Activated CD8-positive, alpha-beta memory T cell treated with anti-CD3 and anti-CD28 coated beads for 1 hour (primary cell): ENCODE measurements at places on chromosomes 12 and 14.

- DNase-seq: no peak
These were observed 70.5 kb downstream of the TMX1 start for GRCh38 chr14:51310505-51310944.

- no peak for DNase-seq
These were observed 1.1 kb upstream of the CSRP2 start for GRCh38 chr12:76879710-76880518.

DNA sequence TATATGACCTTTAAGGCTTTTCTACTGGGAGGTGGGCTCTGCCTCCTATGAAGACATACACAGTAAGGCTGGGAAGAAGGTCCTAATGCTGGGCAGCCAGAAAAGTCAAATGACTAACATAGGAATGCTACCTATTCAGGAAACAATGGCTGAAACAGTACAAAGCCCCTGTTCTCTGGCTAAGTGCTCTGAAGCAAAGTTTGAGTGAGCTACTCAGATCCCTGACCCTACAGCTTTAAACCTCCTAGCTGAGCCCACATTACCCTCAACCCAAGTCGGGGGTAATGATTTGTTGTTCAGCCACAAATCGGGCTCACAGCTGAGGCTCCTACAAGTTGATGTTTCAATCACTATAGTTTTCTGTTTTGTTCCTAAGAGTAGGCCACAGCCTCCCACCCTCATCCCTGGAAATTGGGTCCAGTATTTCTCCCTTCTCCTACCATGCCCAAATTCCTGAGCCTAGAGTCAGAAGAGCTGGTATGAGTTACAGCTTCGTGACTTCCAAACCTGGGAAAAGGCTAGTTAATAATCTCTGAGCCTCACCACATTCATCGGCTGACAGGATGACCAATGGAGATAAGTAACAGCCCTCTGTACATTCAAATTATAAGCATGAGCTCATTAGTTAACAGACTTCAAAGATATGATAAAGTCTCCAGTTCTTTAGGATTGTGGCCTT is 46.5 kb downstream of the BTBD7 start:
- DNase-seq: no peak

DNA sequence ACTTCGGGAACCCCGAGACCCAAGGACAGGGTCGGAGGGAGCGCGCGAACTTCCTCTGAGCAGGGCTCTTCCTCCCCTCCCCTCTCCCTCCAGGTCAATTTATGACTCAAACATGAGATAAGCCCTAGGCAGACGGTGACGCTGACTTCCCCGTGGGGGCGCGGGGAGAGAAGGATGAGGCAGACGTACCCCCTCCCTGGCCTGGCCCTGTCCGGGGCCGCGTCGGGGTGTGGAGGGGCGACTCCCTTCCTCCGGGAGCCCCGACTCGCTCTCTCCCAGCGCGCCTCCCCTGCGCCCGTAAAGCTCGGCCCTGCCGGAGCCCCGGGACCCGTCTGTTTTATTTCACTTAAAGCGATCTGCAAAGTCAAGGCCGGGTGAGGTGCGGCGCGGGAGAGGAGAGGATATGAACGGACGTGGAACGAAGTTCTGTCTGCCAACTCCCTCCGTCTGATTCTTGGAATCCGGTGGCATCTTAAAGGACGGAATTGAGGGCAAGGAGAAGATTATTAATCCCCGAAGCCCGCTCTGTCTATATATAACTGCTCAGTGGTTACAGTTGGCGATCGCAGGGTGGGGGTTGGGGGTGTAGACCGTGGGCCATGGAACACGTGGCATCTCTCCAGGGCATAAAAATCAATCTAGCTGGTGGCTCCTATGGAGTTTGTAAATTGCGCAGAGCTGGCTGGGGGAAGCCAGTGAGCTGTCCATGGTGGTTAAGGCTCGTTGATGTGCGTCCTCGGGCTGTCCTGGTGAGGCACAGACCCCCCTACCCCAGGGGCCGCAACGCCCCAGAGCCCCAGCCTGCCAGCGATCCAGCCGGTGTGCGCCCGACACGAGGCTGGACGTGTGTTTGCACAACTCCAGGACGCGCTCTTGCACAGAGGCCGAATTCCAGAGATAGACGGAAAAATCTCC is 2.9 kb upstream of the PTHLH start:
- no peak for DNase-seq

DNA sequence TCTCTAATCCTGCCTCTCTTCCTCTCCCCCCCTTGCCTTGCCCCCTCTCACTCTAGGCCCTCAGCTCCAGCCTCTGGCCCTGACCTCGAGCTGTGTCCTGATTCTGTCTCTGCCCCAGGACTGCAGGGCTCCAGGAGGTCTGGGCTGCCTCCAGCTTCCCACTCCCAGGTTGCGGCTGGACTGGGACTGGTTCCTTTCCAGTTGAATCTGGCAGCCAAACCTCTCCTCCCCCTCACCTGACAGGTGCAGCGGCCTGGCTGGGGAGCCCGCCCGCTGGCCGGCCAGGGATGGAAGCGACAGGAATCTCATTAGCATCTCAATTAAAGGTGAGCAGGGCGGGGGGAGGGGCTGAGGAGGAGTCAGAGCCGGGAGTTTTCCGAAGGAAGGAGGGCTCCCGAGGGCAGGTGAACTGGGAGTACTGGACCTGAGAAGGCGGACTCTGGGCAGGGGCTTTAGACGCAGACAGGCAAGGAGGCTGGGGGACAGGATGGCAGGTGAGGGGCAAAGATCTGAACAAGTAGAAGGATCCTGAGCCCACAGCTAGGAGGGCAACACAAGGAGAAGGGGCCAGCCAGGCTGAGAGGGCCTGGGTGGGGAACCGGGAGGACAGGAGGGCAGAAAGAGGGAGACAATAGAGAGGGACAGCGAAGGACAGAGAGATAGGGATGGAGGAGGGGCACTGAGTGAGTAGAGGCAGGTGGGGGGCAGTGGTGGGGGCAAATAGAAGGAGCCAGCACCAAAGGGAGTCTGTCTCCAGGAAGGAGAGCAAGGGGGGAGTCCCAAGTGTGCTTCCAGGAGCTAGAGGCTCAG is at the start of gene SCNN1A:
Gene SCNN1A (minus strand): TSS at position 295 of the 810 bp plus-strand sequence. CDS start 780 bp downstream, outside the sequence.
- DNase-seq: no peak

- no peak for DNase-seq
These were observed 74.2 kb upstream of the ATP2B1 start for GRCh38 chr12:89782807-89783206.

DNA sequence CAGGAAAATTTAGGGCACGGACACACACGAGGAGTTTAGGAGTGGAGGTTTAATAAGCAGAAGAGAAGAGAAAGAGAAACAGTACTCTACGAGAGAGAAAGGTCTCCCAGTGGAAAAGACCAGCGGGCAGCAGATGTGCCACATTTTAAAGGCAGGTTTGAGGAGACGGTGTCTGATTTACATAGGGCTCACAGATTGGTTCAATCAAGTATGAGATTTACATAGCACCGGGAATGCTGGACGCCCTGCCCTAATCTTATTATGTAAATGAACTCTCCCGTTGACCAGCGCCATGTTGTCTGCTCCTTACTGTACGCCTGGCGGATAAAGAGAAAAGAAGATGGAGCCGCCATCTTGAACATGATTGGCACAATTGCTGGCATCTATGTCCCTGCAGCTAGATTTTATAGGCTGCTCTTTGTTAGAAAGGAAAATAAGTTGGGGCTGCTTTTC is 17.9 kb downstream of the NFKBIA start:
- no peak for DNase-seq

DNA sequence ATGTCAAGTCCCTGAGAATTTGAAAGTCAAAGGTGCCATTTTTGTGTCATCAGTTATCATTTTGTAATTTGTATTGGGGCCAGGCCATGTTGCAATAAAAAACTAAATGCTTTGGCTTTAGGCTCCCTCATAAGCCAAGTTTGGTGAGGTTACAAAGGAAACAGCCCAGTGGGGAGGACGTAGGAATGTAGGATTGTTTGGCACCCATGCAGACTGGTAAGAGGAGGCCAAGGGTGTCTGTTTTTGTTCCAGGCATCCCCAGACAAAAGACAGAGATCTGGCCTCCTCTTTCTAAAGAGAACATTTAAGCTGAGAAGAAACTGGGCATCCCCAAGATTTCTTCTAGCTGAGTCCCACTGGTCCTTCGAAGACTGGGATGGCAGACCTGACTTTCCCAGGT is 111.7 kb downstream of the SUDS3 start:
- DNase-seq: no peak

DNA sequence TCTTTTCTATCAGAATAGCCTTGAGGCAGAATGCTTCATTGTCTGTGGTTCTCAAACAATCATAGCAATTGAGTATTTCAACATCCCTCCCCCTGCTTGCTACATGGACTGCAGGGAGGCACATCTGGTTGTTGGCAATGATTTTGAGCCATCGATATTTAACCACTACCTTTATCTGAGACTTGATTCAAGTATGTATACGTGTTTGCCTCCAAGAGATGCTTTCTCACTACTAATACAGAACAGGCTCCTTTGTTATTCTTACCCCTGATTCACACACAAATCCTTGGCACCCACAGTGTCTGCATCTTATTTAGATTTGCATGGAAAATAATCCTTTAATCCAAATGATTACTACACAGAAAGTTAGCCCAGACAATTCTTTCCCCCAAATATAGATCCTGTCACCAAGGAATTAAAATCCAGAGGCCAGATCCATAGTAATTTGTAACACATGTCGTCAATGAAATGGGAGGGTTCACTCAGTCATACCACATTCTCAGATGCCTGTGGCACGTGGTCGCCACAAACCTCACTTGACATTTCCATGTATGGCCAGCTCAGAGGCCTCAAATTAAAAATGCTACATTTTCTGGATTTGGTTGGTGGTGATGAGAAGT is 199.3 kb downstream of the ITPR2 start:
- DNase-seq: no peak

DNA sequence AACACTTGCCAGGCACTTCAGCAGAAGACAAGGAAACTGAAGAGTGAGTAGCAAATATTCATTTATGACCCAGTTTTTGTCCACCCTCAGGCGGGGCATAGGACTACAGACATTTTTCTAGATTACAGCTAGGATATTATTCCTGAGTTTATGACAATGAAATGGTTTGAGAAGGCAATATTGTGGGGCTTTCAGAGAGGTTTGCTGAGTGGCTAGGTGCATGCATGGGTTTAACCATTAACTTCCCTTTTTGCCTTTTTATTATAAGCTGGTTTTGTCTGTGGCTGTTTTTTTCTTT is 104.0 kb upstream of the BCAT1 start:
- DNase-seq: no peak

DNA sequence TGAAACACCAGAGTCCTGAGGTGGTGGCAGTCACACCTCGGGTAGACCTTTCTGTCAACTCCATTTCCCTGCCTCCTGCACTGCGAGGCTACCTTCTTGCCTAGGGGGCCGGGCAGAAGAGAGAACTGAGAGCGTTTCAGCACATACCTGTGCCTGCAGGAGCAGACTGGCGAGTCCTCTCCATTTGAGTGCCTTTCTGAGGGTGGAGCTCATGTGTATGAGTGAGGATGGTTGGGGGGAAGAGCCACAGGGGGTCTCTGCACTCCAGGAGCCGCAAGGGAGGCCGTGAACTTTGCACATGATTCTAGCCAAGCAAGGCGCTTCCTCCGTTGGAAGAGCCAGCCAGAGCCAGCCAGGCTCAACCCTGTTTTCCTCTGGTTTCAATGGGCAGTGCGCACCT is 31.0 kb upstream of the CCND2 start:
- no peak for DNase-seq

DNA sequence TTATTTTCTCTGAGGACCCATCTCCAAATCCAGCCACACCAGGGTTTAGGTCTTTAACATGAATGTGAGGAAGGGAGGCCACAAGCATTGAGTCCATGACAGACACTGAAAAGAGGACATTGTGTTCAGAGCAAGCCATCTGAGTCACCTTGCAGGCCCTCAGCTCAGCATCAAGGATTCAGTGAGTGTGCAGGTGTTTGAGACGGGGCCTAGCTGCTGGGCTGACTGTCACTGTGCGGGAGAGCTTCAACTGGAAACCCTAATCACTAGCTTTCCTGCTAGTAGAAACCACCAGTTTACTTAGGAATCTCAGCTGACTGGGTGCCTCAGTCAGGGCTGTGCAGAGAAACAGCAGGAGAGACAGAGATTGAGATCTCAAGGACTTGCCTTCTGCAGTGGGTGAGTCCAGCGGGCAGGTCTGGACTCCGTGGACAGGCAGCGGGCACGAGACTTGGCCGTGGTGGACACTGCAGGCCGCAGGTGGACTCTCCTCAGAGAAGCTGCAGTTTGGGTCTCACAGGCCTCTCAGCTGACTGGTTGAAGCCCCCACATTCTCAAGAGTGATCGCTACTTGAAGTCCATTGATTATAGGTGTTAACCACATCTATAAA is 86.1 kb upstream of the DYNC1H1 start:
- no peak for DNase-seq

GRCh38 chr14:54424479-54424901 is 16.7 kb downstream of the CNIH1 start:
- no peak for DNase-seq

- DNase-seq: no peak
These were observed 13.5 kb upstream of the FLRT2 start for GRCh38 chr14:85516239-85517113.

DNA sequence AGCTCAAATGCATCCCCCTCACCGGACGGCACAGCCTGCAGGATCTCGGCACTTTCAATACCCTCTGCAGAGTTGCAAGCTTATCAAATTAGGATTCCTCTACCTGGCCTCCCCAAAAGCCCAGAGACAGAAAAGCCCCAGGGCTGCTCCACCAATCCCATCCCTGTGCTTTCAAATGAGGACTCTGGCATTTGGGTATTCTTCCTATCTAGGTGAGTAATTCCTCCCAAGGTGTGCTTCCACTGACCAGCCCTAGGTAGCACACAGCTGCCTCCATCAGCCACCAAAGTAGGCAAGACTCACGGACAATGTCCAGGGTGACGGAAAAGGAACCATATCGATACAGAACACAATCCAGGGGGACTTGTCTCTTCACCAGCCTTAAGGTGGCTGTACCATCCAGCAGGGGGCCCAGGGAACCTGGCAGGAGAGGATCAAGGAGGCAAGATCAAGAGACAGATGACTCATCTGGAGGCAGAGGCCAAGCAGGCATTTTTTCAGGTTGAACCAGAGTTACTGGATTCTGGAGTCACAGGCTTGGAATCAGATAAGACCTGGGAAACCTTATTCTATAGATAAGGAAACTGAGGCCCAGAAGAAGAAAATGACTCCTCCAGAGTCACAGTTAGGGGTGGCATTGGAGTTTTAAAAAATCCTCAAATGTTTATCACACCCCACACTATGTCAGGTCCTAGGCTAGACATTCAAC is 9.9 kb downstream of the PMEL start:
- DNase-seq: no peak

DNA sequence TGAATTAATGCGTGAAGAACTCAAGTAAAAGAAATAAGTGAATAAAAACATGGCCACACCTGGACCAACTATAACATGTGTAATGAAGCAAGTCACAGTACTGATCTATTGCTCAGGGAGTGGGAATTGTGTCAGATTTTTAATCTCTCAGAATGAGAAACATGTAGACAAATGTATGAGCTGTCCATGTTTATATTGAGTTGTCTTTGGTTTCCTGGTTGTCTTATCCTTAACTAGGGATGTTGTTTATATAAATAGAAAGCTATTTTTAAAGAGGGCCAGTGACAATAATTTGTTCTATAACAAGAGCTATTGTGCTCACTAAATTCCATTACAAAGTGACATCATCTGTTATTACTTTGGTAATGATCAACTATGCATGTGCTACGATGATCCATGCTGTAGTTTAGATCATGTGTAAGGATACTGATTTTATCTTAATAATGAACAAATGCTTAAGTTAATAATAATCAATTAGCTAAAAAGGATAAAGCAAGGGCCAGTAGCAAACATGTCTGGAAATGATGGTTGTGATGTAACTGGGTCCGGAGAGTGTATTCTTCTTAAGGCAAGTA is 91.3 kb upstream of the RTL1 start:
- no peak for DNase-seq

- no peak for DNase-seq
These were observed 182.3 kb upstream of the PWP1 start for GRCh38 chr12:107503129-107503855.

GRCh38 chr14:100719976-100720520 is 6.6 kb upstream of the DLK1 start:
- DNase-seq: no peak

- DNase-seq: no peak
These were observed 123.3 kb downstream of the TTLL5 start for GRCh38 chr14:75784314-75784686.
